ENCODE measurements at places on chromosomes 1 and 21. TPM values are rescaled to one million over a fixed set of nuclear protein-coding genes. Genes with fewer than 3 reads are reported as not detected.

Gene LIN28A
- total RNA-seq = not detected

Gene PIK3C2B
- total RNA-seq = 40.7 TPM

Gene FAM163A
- not detected for total RNA-seq

Gene ANKRD65
- 0.07 TPM for total RNA-seq

Gene SLC44A5
- total RNA-seq = 12.5 TPM

Gene SNAP47
- total RNA-seq = 33.7 TPM

Gene CD84
- total RNA-seq = not detected

Gene HTR6
- not detected for total RNA-seq

Gene A3GALT2
- total RNA-seq = not detected

Gene SLC44A3
- total RNA-seq = 0.14 TPM

Gene DIPK1A
- 1.4 TPM for total RNA-seq

Gene HES4
- total RNA-seq = 9.9 TPM

Gene OR2L5
- total RNA-seq = not detected

Gene CLCA4
- not detected for total RNA-seq

All from thoracic aorta endothelial cell (primary cell).